ENCODE measurements at places on chromosomes 4 and X. TPM values are rescaled to one million over a fixed set of nuclear protein-coding genes. Genes with fewer than 3 reads are reported as not detected.

Gene ENPEP
- 4.0 TPM for total RNA-seq

GRCh38 chr4:150668824-150669223, 86.9 kb downstream of the MAB21L2 start:
- DNase-seq = no peak

- no peak for DNase-seq
Measured at GRCh38 chr4:7781993-7782392, 157.7 kb downstream of the AFAP1 start.

Gene CDS1
- 5.9 TPM for total RNA-seq

DNA sequence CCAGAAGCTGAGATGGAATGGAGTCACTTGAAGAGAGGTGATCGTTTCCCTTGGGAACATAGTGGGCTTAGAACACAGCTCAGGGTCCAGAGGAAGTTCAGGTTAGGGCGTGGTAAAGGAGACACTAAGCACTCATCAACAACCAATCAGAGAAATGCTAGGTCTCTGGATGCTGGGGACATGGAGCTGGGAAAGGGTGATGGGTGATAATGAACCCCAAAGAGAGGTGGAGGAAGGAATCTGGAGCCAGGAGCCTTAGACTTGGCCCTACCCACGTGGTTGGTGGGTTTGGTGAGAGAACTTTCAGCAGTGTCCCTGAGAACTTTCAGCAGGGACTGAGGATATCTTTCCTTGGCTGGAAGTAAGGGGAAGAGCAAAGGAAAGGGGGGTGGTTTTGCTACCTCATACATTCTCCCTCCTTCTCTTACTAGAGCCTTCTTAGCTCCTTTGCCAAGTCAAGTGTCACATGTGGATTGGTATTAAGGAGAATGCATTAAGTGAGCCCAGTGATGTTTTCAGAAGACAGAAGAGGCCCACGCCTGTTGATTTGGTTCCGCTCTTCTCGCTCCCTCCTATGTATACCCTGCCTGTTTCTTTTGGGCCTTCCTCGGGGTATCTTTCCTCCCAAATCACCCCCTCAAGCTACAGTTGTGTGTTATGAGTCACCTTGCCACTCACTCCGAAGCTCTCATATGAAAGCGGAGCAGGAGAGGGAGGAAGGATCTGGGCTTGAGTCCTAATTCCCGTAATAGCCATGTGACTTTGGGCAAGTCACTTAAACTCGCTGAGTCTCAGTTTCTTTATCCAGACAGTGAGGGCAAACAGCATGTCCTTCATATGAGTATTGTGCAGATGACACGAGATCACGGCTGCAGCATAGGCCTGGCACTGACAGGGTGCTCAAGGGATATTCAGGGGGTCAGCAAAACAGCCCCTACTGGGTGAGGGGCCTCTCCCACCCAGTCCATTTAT, 63.1 kb downstream of the TSC22D3 start:
- DNase-seq = peak; percentile 38

GRCh38 chrX:2484721-2485648, 15.8 kb downstream of the DHRSX start:
- DNase-seq = no peak

GRCh38 chrX:14073556-14073955, 43.9 kb upstream of the GEMIN8 start:
- DNase-seq = no peak

DNA sequence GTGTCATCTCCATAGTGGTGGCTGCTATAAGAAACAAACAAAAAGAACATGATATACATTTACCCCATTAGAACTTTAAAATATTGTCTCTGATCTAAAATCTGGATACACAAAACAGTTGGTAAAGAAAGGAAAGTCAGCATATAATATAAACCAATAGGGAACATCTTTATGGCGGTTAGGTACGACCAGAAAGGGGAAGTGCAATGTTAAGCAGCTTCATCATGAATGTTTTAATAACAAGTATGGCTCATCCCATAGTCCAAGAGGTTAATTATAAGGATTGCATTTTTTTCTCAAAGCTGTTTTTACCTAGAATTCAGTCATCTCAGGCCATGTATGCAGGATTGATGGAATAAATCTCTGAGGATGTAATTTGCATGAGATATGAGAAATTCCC, 1869.7 kb downstream of the PCDH7 start:
- no peak for DNase-seq

DNA sequence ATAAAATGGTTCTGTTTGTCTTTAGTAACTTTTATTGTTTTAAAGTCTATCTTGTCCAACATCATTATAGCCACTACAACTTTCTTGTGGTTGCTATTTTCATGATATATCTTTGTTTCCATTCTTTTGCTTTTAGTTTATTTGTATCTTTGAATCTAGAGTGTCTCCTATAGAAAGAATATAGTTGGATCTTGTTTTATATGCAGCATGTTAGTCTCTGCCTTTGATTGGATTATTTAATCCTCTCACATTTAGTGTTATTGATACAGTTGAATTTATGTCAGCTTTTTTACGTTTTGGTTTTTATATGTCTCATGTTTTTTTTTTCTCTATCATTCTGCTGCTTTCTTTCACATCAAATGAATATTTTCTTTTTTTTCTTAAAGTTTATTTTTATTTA, 98.1 kb downstream of the VSIG4 start:
- no peak for DNase-seq

Gene CD99L2
- 22.1 TPM for total RNA-seq

GRCh38 chrX:139429913-139430312, 100.6 kb upstream of the F9 start:
- DNase-seq = no peak

Gene COL4A5
- total RNA-seq = 2.3 TPM

Measured in body of pancreas (tissue), 4 donors.